Large intestine (tissue), 12 donors: ENCODE measurements at places on chromosomes 11 and 22.
A peak's percentile ranks its signal among the peaks of the same experiment; 100 is the strongest.

DNA sequence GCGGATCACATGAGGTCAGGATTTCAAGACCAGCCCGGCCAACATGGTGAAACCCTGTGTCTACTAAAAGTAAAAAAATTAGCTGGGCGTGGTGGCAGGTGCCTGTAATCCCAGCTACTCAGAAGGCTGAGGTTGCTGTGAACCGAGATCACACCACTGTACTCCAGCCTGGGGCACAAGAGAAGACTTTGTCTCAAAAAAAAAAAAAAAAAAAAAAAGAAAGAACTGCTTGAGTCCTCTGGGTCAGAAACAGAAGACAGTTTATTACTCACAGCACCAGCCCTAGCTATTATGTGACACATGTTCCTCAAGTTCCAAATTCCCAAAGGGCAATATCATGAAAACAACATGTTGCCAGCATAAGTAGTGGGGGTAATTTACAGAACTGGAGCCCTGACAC is 1014.1 kb upstream of the RAG2 start:
- peak; percentile 57 for DNase-seq

- DNase-seq = no peak
Observed at GRCh38 chr22:43782448-43782847, 29.7 kb downstream of the EFCAB6 start.

DNA sequence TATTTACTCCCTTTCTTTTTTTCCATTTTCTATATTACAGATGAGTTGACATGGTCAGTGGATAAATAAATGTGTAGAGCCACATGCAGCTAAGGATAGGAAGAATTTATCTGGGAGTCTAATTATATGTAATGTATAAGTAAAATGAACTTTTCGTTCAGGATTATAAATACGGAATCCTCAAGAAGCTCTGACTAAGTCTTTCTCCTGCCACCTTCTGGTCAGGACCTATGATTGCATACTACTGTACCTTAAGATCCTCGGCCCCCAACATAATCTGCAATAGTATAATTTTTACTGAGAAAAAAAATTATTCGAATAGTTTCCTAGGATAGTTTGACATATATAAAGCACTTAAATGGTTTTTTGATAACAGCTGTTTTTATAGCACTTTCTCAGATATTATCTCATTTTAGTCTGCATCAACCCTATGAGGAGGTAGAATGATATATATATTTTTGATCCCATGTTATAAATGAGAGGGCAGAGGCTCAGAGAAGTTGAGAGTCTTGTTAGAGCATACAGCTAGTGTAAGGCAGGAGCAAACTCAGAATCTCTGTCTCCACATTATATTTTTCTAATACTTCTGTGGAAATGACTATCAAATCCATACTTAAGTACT is 36.1 kb downstream of the CCDC90B start:
- no peak for DNase-seq

DNA sequence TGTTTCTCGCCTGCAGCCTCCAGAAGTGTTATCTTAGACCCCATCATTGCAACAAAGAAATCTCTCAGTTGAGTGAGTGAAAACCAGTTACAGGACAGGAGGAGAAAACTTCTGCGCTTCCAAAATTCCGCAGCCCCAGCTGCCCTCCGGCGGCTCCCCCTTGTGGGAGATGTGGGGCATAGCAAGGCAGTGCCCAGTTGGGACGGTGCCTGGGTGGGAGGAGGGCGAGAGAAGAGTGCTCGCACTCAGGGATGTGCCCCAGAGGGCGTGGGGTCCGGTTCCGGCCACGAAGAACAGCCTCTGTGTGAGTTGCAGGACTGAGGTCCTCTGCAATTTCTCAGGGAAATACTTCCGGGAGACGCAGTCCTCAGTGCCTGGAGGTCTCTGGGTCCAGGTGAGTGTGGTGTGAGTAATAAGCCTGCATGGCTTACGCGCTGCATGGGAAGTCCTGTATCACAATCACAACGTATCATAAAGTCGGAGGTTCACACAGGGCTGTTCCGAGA is 87.0 kb upstream of the BLID start:
- DNase-seq = peak; percentile 26

GRCh38 chr11:12245091-12245490 is 132.3 kb upstream of the PARVA start:
- no peak for DNase-seq

GRCh38 chr11:45684440-45684839 is 19.0 kb upstream of the CHST1 start:
- no peak for DNase-seq

DNA sequence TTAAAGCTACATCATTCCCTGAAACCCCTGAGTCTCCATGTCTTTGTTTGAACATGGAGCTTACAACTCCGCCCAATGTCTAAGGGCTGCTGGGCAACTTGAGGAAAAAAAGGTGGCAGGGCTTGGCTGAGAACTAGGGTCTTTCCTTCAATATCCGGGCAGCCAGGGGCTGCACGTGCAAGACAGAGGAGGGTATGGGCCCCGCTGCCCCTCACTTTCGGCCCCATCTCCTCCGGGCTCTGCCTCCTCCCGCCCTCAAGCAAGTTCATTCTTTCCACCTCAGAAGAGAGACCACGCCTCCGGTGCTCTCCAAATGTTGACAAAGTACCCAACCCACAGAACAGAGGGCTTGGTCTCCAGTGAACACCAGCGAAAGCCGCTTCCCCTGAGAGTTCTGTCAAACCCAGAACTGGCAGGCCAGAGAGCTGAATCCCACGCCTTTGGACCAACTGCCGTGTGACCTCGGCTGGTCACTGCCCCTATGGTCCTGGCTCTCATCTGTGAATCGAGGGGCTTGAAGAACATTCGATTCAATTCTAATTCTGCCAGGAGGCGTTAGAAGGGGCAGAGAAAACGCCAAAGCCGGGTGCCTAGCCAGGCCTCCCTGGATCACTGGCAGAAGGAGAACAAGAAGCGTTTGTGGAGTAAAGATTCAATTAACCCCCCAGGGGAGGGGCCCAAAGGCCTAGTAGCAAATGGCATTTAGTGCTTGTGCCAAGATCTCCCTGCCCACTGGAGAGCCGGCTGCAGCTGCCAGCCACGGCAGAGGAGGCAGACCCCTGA is 7.3 kb downstream of the PDGFB start:
- no peak for DNase-seq

GRCh38 chr11:131063638-131064037 is 147.4 kb upstream of the SNX19 start:
- DNase-seq = no peak

DNA sequence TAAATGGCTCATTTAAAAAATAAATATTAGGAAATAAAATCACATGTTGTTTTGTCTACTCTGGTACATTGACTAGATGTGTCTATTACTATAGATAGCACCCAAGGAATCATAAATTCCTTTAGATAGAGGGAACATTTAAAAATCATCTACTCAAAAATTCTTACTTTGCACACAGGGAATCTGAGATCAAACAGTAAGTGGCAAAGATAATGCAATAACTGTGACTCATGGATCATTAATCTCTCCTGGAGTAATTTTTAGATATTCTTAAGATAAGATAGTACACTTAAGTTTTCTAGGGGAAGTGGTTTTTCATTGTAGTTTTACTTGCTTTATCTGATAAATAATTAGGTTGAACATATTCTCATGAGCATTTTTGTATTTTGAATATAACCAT is 468.9 kb downstream of the LUZP2 start:
- no peak for DNase-seq

DNA sequence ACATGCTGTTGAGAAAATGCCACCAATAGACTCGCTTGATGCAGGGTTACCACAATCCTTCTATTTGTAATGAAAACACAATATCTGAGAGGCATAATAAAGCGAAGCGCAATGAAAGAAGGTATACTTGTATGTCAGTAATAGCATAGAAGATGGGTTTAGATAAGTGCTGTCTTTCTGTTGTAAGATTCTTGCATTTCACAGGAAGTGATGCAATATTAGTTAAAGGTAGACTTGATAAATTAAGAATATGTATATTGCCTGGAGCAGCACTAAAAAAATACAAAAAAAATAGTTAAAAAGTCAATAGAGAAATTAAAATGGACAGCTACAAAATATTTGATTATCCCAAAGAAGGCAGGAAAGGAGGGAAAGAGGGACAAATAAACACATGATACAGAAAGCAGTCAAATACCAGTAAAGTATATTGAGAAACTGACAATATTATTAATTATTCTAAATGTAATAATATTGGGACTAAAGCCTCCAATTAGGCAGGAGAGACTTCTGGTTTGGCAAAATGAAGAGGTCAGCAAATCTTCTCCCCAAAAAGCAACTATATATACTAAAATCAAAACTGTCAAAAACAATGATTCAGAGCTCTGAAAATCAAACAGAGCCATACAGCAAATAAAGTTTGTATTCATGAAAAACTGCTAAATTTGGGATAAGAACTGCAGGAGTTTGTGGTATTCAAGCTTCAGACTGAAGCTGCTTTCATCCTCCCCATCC is 46.6 kb upstream of the LRRC55 start:
- DNase-seq = no peak

- DNase-seq = no peak
Observed at GRCh38 chr11:59076876-59077571, 9.1 kb upstream of the GLYATL1B start.

- DNase-seq = no peak
Observed at GRCh38 chr11:128572965-128573364, 14.4 kb downstream of the ETS1 start.
